Hepatocyte (in vitro differentiated cells): ENCODE measurements at places on chromosomes 2 and 18. TPM values are rescaled to one million over a fixed set of nuclear protein-coding genes. Genes with fewer than 3 reads are reported as not detected.

Gene C2orf81
- 0.76 and 4.2 TPM in 2 replicates for polyA plus RNA-seq

GRCh38 chr18:76991021-76991688 lies 141.4 kb downstream of the MBP start:
- peaks cover 5% of the 10 kb centered on the region for H3K4me1 ChIP-seq
- no peaks in the 10 kb centered on the region for H3K27me3 ChIP-seq
- H3K36me3 ChIP-seq = no peaks in the 10 kb centered on the region
- no peak for DNase-seq
- no peak overlapping the region for H3K4me3 ChIP-seq
- H3K27ac ChIP-seq = no peak overlapping the region

GRCh38 chr2:120798567-120799247 lies 63.0 kb downstream of the GLI2 start:
- H3K4me1 ChIP-seq = peaks cover 18% of the 10 kb centered on the region
- no peaks in the 10 kb centered on the region for H3K36me3 ChIP-seq
- no peak overlapping the region for H3K4me3 ChIP-seq
- no peaks in the 10 kb centered on the region for H3K27me3 ChIP-seq
- H3K27ac ChIP-seq = peak overlapping the region; percentile 88

DNA sequence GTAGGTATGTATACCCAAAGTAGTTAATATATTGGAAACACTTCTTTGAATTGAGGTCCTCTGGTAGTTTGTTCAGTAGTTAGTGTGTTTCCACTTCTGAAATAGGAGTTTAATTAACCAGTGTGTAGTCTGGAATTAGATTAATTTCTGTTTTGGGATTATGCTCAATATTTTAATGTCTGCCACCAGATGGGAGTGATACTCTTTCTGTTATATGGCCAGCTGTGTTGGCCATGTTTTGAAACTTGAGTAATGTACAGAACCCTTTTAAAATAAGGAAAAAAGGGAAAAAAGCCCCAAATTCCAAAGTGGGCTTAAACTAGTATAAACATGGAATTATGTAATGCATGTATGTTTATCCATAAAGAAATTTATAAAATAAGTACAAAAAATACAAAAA lies 147.7 kb downstream of the CTNNA2 start:
- H3K27me3 ChIP-seq = no peaks in the 10 kb centered on the region
- DNase-seq = no peak
- no peaks in the 10 kb centered on the region for H3K4me1 ChIP-seq
- no peak overlapping the region for H3K4me3 ChIP-seq

Gene ZNF396
- 1.6 and 3.4 TPM in 2 replicates for polyA plus RNA-seq

Gene DSG4
- polyA plus RNA-seq = 0.41 TPM in 1 of 2 replicates, not detected in the other

DNA sequence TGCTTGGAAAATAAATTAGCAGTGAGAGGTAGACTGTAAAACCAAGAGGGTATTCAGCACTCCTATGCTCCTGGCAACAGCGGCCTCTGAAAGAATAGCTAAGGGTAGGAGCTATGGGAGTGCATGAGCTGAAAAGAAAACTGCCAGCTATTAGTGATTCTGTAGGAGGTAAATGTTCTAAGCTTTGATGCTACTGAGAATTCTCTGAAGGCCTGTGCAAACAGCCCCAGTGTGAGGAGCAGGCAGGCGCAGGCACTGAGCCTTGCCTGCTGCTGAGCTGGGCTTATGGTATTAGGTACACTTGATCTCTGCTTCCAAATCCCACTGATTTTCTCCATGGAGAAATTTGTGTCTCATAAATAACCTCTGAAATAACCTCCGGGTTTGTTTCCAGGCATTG lies 86.7 kb downstream of the NYAP2 start:
- no peaks in the 10 kb centered on the region for H3K4me1 ChIP-seq
- H3K36me3 ChIP-seq = no peaks in the 10 kb centered on the region
- H3K27me3 ChIP-seq = no peaks in the 10 kb centered on the region

- no peak for DNase-seq
- no peaks in the 10 kb centered on the region for H3K27me3 ChIP-seq
- H3K36me3 ChIP-seq = no peaks in the 10 kb centered on the region
- H3K4me1 ChIP-seq = peaks cover 37% of the 10 kb centered on the region
- H3K4me3 ChIP-seq = peak overlapping the region; percentile 41
Measured at GRCh38 chr18:48161911-48162698, 231.6 kb upstream of the SMAD2 start.

Gene TTN
- polyA plus RNA-seq = 5.4 and 6.1 TPM in 2 replicates

DNA sequence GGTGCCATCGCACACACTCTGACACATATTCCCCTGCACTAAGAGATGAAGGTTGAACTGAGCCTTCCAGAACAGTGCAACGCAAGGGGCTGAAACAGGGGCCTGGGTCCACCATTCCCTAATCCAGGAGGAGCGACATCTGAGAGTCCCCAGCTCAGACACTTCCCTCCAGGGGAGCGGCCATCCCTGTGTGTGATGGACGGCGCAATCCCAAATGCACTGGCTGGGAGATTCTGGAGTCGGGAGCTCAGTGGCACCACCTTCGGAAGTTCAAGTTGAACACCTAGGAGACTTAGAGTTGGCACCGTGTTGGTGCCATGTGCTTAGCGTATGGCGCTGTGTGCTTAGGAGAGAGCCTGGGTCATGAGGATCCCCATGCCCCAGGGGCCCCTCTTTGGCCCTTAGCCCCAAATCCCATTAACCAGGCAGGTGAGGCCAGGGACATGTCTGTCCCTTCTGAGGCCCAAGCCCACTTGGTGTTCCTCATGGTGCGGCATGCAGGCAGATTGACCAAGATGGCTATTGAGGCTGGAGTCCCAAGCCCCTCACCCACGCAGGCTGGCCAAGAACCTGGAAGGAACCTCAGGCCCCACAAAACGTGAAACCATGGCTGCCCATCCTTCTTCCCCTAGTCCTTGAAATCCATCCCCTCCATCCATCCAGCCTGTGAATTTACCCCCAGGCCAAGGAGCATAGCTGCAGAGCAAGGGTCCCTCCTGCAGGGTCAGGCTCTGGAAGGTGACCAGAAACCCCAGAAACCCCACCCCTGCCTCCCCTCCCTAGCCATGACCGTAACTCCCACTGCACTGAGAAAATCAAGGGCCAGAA lies 114.1 kb upstream of the OTOS start:
- no peak overlapping the region for H3K4me3 ChIP-seq
- H3K36me3 ChIP-seq = no peaks in the 10 kb centered on the region
- H3K4me1 ChIP-seq = peaks cover 47% of the 10 kb centered on the region
- H3K27ac ChIP-seq = no peak overlapping the region
- no peaks in the 10 kb centered on the region for H3K27me3 ChIP-seq

DNA sequence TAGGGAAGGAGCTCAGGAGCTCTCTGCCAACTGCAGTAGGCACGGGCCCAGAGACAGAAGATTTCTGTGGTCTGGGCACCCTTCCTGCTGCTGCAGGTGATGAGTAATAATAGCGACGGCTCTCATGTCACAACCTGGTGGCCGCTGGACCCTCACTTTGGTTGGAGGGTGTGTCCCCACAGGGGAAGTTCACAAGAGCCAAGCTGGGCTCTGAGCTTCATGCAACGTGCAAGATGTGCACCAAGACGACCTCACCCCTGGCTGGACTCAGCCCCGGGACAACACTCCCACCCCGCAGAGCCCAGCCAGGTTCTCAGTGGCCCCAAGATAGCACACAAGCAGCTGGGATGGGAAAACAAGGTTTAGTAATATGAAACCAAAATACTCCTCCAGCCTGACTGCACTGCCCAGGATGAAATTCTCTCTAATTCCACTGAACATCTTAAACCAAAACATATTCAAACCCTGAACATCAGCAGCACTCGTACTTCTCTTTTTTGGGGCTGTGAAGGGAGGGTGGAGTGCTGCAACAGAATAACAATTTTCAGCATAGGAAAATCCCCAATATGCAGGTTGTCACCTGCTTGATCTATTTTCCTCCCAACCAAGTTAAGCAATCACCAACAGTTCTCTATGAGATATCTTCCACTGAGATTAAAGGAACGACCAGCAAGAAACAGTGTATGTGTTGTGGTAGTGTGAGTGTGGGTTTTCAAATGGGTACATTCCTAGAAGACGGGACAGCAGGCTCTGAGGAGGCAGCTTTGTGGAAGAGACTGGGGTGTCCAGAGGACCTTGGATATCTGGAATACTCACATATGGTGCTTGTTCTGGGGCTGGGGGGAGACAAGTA lies 26.5 kb downstream of the BCL2 start:
- no peak for DNase-seq
- H3K27ac ChIP-seq = no peak overlapping the region
- H3K4me3 ChIP-seq = no peak overlapping the region
- no peaks in the 10 kb centered on the region for H3K4me1 ChIP-seq

DNA sequence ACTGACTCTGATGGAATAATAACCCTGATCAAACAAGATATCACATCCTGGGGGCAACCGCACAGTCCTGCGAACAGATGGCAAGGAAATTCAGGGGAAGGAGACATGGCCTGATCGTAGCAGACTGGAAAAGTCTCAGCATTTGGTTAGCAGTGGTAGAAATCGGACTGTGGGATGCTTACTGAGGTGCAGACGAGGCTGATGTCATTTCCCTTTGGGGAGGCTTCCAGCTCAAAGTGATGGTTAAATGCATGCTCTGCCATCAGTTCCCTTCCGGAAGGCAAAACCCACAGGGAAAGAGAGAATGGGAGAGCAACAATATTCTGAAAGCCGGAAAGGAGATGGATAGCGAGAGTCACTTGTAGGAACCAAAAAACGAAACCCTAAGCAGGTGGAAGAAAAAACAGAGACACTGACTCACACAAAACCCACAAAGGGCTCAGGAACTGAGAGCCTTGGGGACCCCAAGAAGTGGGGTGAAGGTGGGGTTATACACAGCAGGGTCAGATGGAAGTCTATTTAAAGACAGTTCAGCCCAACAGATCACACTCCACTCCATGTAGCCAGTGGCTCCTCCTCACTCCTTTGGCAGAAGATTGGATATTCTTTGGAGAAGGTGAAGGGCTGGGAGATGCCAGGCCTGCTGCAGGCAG lies 93.1 kb downstream of the INPP5D start:
- H3K4me1 ChIP-seq = no peaks in the 10 kb centered on the region
- H3K27ac ChIP-seq = no peak overlapping the region
- DNase-seq = no peak

DNA sequence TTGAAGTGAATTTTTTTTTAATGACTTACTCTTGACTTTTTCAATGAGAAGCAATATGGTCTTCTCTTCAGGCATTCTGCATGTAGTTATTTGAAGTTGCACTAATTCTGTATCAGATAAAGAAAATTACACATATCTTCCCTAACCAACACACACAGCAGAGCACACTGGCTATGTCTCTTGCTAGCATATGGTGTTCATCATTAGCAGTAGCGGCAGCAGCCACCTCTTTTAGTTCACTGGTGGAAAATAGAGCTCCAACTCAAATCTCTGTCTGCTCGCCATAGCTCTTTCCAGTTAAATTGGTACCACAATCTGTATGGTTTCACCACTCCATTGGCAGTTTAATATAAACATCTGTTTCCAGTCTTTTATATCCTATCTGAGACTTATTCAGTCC lies 278.1 kb upstream of the ZEB2 start:
- H3K27ac ChIP-seq = no peak overlapping the region
- H3K4me1 ChIP-seq = no peaks in the 10 kb centered on the region
- no peaks in the 10 kb centered on the region for H3K27me3 ChIP-seq
- no peak for DNase-seq
- H3K36me3 ChIP-seq = no peaks in the 10 kb centered on the region

Gene PLCD4
- polyA plus RNA-seq = 0.65 and 1.0 TPM in 2 replicates

Gene CAPN14
- polyA plus RNA-seq = 0.06 and 0.36 TPM in 2 replicates

Gene HOXD12
- polyA plus RNA-seq = 3.1 and 3.3 TPM in 2 replicates

GRCh38 chr2:184004948-184005672 lies 593.2 kb upstream of the ZNF804A start:
- no peak overlapping the region for H3K27ac ChIP-seq
- peaks cover 3% of the 10 kb centered on the region for H3K4me1 ChIP-seq
- no peak overlapping the region for H3K4me3 ChIP-seq
- no peaks in the 10 kb centered on the region for H3K36me3 ChIP-seq

Gene ALPP
- polyA plus RNA-seq = 1.2 and 1.3 TPM in 2 replicates

DNA sequence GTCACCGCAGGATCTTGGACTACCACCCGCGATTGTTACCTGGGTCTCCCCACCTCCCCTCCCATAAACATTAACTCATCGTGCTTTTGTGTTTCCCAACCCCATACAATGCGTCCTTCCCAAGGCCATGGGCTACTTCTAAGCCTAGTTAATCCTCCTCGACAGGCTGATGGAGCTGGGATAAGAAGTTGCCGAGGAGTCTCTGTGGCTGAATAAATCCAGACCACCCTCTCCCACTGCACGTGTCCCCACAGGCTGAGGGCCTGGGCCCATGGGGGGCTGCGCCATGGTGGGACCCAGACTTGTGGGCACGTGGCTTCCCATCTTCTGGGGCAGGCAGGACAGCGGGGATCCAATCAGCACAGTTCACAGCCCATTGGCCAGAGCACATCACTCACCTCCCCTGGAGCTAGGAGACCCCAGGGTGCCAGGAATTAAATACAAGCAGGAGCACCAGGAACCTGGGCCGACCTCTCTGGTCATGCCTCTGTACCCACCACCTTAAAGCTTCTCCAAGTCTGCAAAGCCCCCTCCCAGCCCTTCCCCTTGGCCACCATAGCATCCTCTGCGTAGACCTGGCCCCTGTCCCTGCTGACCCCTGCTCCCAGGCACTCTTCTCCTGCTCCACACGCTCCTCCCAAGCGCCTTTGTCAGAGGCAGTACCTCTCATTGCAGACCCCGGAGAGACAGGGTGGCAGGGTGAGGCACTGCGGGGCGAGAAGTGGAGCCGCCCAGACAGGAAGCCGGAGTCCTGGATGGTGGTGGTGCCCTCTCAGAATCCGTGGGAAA lies 51.0 kb upstream of the ID2 start:
- H3K36me3 ChIP-seq = no peaks in the 10 kb centered on the region
- no peaks in the 10 kb centered on the region for H3K27me3 ChIP-seq
- no peak overlapping the region for H3K27ac ChIP-seq

GRCh38 chr2:80926168-80926567 lies 621.6 kb upstream of the LRRTM1 start:
- H3K27me3 ChIP-seq = no peaks in the 10 kb centered on the region
- H3K4me1 ChIP-seq = no peaks in the 10 kb centered on the region
- DNase-seq = no peak

DNA sequence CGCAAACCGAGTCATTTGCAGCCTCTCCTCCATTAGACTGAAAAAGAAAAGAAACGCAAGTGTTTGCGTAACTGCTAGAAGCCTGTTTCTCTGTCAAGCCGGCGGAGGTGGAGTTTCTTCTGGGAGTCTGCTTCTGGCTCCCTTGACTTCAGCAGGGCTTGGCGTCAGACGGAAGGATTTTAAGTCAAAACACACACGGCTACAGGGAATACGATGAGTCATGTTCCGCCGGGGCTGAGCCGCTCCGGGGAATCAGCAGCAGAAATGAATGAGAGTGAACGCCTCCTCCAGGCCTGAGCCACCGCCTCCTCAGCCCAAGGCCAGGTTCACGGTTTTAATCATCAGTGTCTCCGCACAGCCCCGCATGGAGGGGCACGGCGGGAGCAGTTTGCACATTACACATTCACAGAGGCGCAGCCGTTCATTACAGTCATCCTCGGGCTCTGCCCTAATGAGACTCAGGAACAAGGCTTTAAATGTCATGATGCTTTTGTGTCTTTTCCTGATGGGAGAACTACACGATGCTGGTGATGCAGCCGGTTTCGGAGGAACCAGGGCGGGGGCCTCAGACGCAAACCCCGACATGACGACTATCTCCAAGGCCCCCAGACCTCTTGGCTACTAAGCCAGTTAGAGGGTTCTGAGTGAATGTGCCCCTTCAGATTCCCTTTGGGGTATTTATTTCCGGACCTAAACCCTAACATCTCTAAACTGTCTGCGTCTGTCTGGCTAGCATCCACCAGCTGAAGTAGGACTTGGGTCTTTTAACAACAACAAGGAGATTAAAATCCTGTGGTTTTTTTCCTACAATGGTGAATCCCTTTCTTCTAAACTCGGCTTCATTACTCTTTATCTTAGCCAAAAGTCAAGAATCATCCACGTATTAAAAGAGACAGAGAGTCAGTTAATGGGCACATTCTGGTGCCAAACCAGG lies 11.1 kb upstream of the SCG2 start:
- no peaks in the 10 kb centered on the region for H3K36me3 ChIP-seq
- H3K4me3 ChIP-seq = no peak overlapping the region
- H3K4me1 ChIP-seq = no peaks in the 10 kb centered on the region
- H3K27me3 ChIP-seq = peaks cover 4% of the 10 kb centered on the region
